Adipocyte (in vitro differentiated cells): ENCODE measurements at places on chromosomes 13 and 19.
A peak's percentile ranks its signal among the peaks of the same experiment; 100 is the strongest.

GRCh38 chr19:3963458-3964255 is 7.2 kb downstream of the DAPK3 start:
- DNase-seq = no peak

- no peak for DNase-seq
These were observed 4.0 kb upstream of the ZNF628 start for GRCh38 chr19:55472463-55472862.

GRCh38 chr13:97342136-97342535 is 91.8 kb upstream of the RAP2A start:
- DNase-seq = no peak

DNA sequence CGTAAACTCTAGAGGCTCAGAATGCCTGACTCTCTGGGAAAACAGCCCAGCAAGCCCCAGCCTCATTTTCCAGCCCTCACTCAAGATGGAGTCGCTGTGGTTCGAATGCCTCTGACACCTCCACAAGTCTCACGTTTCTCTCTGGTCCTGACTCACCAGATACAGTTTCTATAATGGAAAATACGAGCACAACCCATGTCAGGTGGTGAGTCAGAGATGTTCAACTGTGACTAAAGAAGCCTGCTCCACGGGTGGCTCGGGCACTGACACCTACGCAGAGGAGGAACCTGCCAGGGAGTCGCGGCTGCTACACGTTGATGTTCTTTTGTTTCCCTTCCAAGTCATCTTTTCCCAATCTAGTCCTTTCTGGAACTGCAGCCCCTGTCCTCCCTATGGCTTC is 87.1 kb upstream of the STK24 start:
- peak; percentile 61 for DNase-seq

DNA sequence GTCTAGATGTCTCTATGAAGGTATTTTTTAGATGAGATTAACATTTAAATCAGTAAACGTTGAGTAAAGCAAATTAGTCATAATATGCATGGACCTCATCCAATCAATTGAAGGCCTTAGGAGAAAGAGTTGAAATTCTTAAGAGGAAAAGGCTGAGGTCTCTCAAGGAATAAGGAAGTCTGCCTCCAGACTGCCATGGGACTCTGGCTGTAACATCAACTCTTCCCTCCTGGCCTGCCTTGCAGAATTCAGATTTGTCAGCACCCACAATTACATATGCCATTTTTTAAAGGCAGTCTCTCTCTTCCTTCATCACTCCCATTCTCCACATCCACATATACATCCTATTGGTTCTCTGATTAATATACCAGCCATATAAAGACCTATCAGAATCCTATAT is 28.8 kb upstream of the INTS6 start:
- DNase-seq = no peak

GRCh38 chr13:112231451-112232083 is 144.6 kb upstream of the SPACA7 start:
- no peak for DNase-seq

DNA sequence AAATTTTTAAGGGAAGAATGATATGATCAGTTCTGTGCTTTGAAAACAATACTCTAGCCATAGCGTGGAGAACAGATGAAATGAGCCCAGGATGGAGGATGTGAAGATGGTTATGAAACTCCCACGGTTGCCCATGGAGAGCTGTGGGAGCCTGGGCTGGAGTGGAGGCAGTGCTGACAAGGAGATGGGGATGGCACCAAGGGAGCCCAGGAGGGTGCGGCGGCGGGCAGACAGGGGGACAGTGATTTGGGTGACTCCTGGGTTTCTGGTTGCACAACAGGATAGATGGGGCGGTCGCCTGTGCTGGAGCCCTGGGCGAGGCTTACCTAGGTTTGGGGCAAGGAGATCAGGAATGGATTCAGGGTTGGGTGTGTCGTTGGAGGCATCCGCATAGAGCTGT is 15.9 kb downstream of the ARHGEF7 start:
- no peak for DNase-seq

GRCh38 chr19:50796128-50796633 is 6.0 kb downstream of the ACP4 start:
- DNase-seq = no peak

DNA sequence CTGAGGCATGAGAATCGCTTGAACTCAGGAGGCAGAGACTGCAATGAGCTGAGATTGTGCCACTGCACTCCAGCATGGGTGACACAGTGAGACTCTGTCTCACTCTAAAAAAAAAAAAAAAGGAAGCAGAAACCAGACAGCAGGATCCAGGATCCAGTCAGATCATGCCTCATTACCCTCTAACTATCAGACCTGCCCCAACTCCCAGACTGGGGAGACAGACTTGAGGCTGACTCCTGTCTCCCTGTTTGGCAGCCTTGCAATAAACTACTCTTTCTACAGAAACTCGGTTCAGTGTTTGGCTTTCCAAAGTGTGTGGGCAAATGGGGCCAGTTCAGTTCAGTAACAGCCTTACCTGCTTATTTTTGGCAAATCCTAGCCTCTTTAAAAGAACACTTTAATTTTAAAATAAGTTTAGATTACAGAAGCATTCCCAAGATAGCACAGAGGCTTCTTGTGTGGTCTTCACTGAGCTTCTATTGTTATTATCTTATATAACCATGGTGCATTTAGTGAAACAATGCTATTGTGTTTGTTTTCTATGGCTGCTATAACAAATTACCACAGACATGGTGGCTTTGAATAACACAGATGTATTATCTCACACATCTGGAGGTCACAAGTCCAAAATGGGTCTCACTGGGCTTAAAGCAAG is 18.5 kb downstream of the RASL11A start:
- no peak for DNase-seq

- DNase-seq = no peak
These were observed 36.6 kb downstream of the FOXO1 start for GRCh38 chr13:40629678-40630384.

- peak; percentile 38 for DNase-seq
These were observed 240.3 kb downstream of the DCT start for GRCh38 chr13:94239135-94239534.

DNA sequence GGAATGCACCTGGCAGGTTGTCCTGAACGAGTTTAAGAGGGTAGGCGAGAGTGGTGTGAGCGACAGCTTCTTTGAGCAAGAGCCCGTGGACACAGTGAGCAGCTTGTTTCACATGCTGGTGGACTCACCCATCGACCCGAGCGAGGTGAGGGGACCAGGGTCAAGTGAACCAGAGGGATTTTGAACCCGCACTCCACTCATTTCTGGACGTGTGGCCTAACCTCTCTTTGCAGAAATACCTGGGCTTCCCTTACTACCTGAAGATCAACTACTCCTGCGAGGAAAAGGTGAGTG is 1.7 kb downstream of the CATSPERG start:
- no peak for DNase-seq

DNA sequence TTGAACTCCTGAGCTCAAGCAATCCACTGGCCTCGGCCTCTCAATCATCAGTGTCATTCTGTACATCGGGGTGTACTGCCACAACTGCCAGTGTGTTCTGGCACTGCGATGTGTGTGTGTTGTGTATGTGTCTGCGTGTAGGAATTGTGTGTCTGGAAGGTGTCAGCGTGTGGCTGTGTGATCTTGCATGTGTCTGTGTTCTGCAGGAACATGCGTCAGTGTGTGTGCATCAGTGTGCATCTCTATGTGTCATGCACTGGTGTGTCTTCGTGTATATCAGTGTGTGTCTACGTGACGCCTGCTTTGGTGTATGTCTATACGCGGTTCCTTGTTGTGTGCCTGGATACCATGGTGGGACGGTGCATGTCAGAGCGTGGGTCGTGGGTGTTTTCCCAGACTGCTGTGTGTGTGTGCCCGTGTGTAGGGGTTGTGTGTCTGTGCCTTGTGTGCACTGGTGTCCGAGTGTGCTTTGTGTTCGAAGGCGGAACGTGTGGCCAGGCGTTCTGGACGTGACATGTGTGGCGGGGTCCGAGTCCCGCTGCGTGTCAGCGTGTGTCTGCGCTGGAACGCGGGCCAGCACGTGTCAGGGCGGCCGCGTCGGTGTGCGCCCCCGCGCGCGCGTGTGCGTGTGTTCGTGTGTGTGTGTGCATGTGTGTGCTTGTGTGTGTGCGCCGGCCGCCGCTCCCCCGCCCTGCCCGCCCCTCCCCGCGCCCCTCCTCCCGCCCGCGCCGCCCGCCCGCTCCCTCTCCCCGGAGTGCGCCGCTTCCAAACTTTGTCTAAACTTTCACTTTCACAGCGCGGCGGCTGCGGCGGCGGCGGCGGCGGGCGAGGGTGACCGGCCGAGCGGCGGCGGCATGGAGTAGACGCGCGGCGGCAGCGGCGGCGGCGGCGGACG is at the start of gene NFIX:
TSS of gene NFIX (plus strand) at position 775 of the 895 bp plus-strand sequence. CDS start 363 bp downstream, outside the sequence.
- DNase-seq = peak; percentile 90

DNA sequence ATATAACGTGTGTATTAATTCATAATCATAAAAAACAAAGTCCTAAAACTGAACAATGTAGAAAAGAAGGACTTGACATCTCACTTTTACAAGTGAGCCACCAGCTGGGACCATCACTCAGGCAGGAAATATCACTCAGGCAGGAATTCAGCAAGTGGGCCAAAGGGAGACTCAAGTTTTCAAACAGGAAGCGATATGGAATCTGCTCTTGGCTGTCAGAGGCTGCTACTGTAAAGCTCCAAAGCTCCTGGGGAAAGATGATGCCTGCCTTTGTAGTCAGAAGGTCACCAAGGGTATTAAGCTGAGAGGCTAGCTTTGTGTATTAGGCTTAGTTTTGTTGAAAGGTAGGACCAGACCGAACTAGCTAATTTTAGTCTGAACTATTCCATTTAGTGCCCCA is 5.5 kb upstream of the AKAP11 start:
- peak; percentile 14 for DNase-seq

GRCh38 chr13:109611912-109612691 is 174.3 kb downstream of the IRS2 start:
- DNase-seq = no peak

- DNase-seq = no peak
These were observed 16.6 kb downstream of the HNRNPM start for GRCh38 chr19:8461376-8461775.

GRCh38 chr19:41442473-41443355 is at the start of gene ERICH4:
Gene ERICH4, plus strand, starts transcription at chr19:41443156. Its CDS starts 14 bp downstream, at chr19:41443170.
- no peak for DNase-seq

DNA sequence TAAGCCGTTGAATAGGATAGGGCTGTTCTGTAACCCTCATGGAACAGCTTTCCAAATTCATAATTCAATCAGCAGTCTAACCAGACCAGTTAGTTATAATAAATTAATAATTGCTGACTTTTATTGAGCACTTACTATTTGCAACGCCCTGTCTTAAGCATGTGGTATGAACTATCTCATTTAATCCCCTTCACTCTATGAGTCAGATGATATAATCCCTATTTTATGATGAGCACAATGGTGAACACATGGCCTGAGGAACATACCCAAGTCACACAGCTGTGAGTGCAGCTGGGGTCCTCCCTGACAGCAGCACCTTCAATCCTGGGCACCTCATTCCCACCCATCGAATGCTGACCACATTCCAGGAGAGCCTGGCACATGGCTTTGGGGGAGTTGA is 28.0 kb upstream of the SACS start:
- DNase-seq = no peak

GRCh38 chr13:79528759-79529191 is 47.8 kb downstream of the NDFIP2 start:
- no peak for DNase-seq

- DNase-seq = no peak
These were observed 119.1 kb downstream of the PCCA start for GRCh38 chr13:100208002-100208401.

- DNase-seq = no peak
These were observed 2.8 kb downstream of the ZNF536 start for GRCh38 chr19:30374865-30375552.

DNA sequence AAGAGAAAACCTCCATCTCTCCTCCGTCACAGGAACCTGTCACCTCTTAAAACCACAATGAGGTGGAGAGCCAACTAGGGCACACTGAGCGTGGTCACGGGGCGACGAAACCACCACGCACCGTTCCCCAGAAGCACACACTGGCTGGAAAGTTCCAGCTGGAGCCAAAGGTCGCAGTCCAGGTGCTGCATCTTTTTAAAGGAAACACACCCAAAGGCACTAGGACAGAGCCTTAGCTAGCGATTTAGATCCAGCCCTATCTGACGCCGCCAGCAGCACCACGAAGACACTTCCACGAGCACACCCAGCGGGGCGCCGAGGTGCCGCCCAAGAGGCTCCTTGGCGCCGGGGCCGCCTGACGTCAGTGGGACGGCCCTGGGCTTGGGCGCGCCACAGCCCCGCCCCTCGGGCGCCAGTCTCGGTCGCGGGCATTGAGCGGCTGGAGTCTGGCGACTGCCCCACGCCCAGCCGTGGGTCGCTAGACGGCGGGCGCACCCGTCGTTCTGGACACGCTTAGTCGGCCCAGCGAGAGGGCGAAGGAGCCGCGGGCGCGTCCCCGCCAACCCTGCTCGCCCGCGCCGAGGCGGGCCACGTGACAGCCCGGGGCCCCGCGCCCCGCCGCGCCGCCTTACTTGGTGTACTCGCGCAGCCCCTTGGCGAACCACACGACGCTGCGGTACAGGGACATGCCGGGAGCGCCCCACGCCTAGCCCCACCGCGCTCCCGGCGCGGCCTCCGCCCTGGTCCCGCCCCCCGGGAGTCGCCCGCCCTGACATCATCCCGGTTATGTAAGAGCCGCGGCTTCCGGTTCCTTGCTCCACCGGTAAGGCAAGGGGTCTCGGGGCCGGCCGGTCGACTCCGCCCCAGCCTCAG is at the start of gene DHRS12:
TSS of gene DHRS12 (minus strand) at position 742 of the 873 bp plus-strand sequence. CDS start 4,504 bp downstream, outside the sequence.
- DNase-seq = peak; percentile 94

GRCh38 chr13:73662833-73663232 is 471.4 kb downstream of the KLF12 start:
- DNase-seq = no peak

DNA sequence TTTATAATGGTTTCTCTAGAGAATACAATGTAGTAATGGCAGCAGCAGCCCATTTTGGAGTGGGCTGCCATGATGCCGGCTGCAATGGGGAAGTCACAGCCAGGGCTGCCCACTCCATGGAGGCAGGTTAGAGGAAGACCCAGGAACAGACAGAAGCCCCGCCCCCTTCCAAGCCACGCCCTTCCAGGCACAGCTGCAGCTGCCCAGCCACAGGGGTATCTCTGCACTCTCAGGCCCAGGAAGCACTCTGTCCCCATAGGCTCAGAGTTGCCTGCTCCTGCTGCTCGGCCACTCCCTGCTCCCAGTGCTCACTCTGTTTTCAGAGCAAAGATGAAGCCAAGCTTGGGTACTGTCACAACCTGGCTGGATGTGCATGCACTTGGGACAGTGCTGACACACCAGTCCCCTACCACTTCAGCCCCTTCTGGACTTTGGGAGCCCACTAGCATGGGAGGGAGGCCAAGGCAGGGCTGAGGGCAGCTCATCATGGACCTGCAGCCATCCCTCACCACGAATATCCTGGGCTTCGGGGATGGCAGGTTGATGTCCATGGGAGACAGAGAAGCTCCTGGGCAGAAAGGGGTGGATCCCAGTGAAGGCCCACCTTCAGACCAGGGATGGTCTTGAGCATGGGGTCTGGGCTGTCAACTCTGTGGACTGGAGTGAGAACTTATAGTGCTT is 1224.2 kb downstream of the SLITRK5 start:
- no peak for DNase-seq

GRCh38 chr13:20942938-20943559 is 40.5 kb upstream of the XPO4 start:
- no peak for DNase-seq

DNA sequence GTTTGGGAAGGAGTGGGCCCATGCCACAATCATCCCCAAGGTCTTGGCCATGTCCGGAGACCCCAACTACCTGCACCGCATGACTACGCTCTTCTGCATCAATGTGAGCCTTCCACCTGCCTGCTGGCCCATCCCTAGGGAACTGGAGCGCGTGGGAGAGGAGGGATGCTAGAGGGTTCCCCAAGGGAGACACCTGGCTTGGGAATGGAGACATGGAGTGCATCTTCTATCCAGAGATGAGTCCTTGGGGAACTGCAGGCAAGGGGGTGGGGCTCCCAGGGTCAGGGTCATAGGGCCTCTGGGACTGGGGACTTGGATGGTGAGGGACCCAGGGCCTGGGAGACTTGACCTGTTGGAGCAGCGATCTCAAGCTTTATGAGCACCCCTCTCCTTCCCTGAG is 31.2 kb downstream of the PPP2R1A start:
- DNase-seq = no peak
